ENCODE measurements at places on chromosomes 3 and 15. TPM values are rescaled to one million over a fixed set of nuclear protein-coding genes. Genes with fewer than 3 reads are reported as not detected.

The MYO1E gene
- total RNA-seq, result 48.5 TPM

The FBXL2 gene
- 30.1 TPM for total RNA-seq

The TLR9 gene
- total RNA-seq, result not detected

The MB21D2 gene
- 17.7 TPM for total RNA-seq

The TMC3 gene
- 0.22 TPM for total RNA-seq

The ABHD17C gene
- 9.6 TPM for total RNA-seq

The CKMT1A gene
- 2.6 TPM for total RNA-seq
